ENCODE measurements at places on chromosomes 6 and 20. TPM values are rescaled to one million over a fixed set of nuclear protein-coding genes. Genes with fewer than 3 reads are reported as not detected.

Gene ADGRB3
- total RNA-seq = under 0.01 TPM

Gene RUNX2
- total RNA-seq = not detected

Gene NRN1
- total RNA-seq = 8.6 TPM

Gene BACH2
- 0.40 TPM for total RNA-seq

Gene HLA-DMB
- total RNA-seq = 0.50 TPM

Gene HLA-DQB1
- not detected for total RNA-seq

Gene RAET1G
- total RNA-seq = 0.27 TPM

Gene ENPP5
- total RNA-seq = not detected

Gene VSTM2L
- not detected for total RNA-seq

Gene MYL9
- 2.0 TPM for total RNA-seq

Gene PRR18
- not detected for total RNA-seq

Gene PTPRK
- 108 TPM for total RNA-seq

Gene TBPL1
- 34.7 TPM for total RNA-seq

Gene PRSS35
- 0.07 TPM for total RNA-seq

Gene ENPP3
- not detected for total RNA-seq

Gene TAF11
- 39.6 TPM for total RNA-seq

Gene SEMG1
- total RNA-seq = not detected

Gene ZNF217
- 33.1 TPM for total RNA-seq

Gene PTPRT
- not detected for total RNA-seq

Gene RAET1E
- total RNA-seq = 0.43 TPM

Gene MMP24
- 0.27 TPM for total RNA-seq

Gene C6orf58
- not detected for total RNA-seq

Gene NKX2-4
- total RNA-seq = not detected

Gene COX7A2
- total RNA-seq = 130 TPM

Gene GABRR1
- not detected for total RNA-seq

Gene APMAP
- 105 TPM for total RNA-seq

Gene PPIL6
- 0.27 TPM for total RNA-seq

Gene ZC2HC1B
- total RNA-seq = not detected

Gene HCK
- not detected for total RNA-seq

Gene ZBP1
- not detected for total RNA-seq

Gene SRSF3
- 550 TPM for total RNA-seq

Gene MAK
- 0.07 TPM for total RNA-seq

Gene OXT
- not detected for total RNA-seq

Gene HDGFL1
- not detected for total RNA-seq

Gene DEFB124
- total RNA-seq = not detected

Gene TFAP2C
- total RNA-seq = not detected

Gene LTA
- total RNA-seq = not detected

Gene HSPA1L
- total RNA-seq = 0.57 TPM

Gene RIPPLY2
- total RNA-seq = not detected

Gene MLIP
- total RNA-seq = 24.1 TPM

Gene SLC24A3
- not detected for total RNA-seq

Gene HAO1
- not detected for total RNA-seq

Gene IPCEF1
- total RNA-seq = not detected

Gene CGA
- total RNA-seq = not detected

Gene OPN5
- total RNA-seq = not detected

Gene PRL
- not detected for total RNA-seq

Gene TSPYL4
- 16.8 TPM for total RNA-seq

Gene CST4
- not detected for total RNA-seq

Gene TMEM244
- not detected for total RNA-seq

Gene SPDEF
- under 0.01 TPM for total RNA-seq

Gene COMMD7
- total RNA-seq = 52.8 TPM

Gene PRRT1
- 0.14 TPM for total RNA-seq

Gene OR2J3
- not detected for total RNA-seq

Gene OVOL2
- total RNA-seq = not detected

Measured in thoracic aorta endothelial cell (primary cell).